CD4-positive, alpha-beta T cell treated with Interleukin-6 at 100 ng/mL for 8 hours (primary cell): ENCODE measurements at places on chromosomes 6 and 20.

DNA sequence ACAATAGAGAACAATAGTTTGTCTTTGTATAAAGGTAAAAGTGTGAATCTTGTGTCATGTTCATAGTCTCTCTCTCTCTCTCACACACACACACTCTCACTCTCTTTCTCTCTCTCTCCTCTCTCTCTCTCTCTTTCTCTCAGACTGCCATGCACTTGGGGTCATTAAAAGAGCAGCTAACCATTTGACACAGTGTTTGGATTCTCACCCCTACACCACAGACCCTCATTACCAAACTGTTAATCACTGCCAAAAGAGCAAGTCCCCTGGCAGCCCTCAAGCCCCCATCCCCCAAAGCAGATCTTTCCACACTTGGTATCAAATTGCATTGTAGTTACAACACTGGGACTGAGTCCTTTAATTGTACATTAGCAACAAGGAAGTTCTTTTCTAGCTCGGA lies 305.8 kb upstream of the RSPO3 start:
- no peak for DNase-seq

- no peak for DNase-seq
Measured at GRCh38 chr6:87806635-87807034, 104.6 kb upstream of the AKIRIN2 start.

DNA sequence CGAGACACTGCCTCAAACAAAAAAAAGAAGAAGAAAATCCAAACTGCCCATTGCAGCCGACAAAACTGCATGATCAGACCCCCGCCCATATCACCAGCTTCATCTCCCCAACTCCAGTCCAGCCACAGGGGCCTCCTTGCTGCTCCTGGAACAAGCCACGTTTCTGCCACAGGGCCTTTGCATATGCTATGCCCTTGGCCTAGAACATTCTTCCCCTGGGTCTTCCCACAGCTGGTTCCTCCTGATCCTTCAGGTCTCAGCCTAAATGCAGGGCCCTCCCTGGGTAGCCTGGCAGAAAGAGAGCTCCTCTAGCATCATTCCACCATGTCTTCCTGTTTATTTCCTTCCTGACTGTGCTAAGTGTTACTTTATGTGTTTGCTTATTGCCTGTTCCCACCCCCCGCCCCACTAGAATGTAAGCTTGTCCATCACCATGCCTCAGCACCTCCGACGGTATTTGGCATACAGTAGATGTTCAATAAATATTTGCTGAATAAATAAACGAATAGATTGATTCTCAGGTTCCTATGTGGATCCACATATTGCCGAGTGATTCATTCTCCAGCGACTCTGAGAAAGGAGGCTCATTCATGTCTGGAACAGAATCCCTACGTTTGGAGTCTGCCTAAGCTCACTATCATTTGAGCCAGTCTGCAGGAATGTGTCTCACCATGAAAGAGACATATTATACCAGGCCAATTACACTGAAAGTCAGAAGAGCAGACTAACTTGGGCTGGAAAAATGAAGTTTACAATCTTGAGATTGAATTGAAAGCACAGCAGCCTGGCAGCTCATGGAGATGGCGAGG lies 56.1 kb downstream of the NFATC2 start:
- no peak for DNase-seq

DNA sequence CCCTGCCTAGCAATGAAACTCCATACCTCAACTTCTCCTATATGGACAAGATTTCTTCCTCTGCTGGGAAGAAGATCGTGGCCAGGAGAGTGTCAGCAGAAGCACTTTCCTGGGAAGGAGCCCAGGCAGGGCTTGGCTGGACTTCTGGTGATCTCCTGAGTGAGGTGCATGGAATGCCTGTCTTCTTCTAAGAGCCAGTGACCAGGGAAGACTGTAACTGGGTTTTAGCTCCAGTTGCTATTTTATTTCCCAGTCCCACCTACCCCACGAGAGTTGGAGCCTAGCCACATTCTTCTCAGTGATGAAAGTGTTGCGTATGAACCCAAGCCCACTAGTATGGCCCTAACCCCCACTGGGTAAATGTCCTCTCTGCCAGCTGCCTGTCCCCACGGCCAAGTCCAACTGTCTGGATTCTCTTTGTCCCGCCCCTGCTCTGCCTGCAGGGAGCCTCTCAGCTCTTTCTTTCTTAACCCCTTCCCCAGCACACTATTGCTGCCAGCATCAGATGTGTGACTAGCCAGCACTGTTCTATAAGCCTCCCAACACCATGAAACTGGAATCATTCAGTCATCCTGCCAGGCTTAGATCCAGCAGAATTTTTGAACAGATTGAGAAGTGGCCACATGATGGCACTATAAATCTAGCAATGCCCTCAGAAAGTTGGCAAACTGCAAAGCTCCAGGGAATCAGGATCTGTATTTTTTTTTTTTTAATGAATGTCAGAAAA lies 69.8 kb upstream of the FAM184A start:
- DNase-seq = no peak

DNA sequence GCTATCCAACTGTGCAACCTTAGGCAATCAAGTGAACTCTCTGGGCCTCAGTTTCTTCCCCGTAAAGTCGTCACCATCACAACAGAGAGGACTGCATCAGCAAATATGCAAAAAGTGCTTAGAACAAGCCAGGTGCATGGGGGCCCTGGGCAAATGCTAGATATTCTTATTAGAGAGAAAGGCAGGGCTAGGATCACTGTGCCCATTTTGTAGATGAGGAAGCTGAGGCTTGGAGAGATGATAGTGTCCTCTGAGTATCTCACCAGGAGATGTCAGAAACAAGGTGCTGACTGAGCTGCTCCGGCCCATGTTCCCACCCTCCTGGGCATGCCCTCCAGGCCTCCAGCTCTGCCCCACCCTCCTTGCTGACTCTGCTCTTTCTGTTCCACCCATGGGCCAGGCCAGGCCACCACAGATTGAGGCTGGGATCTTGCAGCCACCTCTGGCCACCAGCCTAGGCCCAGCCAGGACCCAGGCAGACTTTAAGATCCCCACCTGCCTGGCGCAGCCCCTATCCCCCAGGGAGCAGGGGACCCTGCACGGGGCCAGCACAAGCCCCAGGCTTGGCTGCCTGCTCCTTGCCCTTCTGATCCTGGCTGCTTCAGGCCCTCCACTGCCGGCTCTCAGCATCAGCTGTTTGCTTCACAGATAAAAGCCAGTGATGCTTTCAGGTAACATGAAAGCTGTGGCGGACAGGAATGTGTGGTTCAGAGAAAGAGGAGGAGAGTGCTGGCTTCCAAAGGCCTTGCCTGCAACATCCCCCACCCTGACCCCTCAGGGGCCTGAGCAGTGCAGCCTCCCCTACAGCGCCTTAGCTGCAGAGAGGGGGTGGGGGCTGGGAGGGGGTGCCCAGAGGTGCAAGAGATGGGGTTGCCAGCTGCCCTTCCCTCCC lies 47.6 kb downstream of the GRM4 start:
- DNase-seq = no peak

DNA sequence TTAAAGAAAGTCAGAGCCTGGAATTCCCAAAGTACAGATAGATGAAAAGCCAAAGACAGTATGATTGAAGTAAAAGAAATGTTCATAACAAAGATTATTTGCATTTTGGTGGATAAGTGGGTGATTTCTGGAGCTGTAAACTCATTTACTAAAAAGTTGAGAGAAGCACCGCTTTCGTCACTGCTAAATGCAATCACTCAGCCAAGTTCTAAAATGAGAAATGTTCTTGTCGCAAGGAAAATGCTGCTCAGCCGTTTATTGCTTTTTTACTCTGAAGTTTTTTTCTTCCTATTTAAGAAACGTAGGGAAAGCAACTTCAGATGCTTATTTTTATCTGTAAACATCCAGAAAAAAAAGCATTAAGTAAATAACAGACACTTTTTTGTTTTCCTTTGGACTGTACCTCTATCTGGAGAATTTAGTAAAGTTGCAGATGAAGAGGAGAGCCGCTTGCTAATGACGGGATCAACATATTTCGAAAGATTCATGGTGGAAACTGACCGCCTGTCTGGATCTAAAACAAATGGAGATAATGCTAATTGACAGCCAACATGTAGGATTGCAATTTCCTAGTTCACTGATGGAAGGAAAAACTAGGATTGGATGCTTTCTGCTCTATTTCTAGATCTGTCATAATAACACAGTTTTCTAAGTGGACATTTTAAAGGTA lies 93.8 kb upstream of the BCLAF1 start:
- DNase-seq = no peak

GRCh38 chr6:54282186-54282585 lies 26.1 kb upstream of the TINAG start:
- DNase-seq = no peak

- DNase-seq = no peak
Measured at GRCh38 chr6:125245523-125246264, 56.1 kb downstream of the HDDC2 start.

GRCh38 chr20:10739566-10739965 lies 65.8 kb upstream of the JAG1 start:
- no peak for DNase-seq

DNA sequence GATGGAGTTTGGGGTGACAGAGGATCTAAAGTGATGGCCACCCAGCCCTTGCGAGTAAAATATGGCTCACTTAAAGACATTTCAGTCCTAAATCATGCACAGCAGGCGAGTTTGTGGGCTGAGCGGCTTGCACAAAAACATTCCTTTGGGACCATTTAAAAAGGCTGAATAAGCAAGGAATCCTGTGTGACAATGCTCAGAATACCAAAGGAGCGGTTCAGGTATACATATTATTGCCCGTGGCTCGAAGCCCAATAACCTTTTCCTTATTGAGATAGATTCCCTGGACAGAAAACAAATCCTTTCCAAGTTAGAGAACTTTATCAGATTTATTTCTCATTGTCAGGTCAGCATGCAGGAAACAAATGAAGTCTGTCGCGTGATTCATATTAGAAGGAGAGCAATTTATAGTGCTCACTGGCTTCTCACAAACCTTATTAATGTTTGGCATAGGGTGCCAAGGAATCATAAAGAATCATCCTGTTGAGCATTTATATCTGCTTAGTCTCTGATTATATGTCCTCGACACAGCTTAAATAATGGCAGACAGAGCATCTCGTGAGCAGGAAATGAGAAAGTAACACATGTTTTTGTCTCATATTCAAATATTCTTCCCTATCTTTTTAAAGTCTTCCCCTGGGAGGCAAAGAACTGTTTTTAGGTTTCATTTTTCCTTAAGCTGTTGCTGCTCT lies 121.3 kb downstream of the TRMT11 start:
- DNase-seq = no peak

DNA sequence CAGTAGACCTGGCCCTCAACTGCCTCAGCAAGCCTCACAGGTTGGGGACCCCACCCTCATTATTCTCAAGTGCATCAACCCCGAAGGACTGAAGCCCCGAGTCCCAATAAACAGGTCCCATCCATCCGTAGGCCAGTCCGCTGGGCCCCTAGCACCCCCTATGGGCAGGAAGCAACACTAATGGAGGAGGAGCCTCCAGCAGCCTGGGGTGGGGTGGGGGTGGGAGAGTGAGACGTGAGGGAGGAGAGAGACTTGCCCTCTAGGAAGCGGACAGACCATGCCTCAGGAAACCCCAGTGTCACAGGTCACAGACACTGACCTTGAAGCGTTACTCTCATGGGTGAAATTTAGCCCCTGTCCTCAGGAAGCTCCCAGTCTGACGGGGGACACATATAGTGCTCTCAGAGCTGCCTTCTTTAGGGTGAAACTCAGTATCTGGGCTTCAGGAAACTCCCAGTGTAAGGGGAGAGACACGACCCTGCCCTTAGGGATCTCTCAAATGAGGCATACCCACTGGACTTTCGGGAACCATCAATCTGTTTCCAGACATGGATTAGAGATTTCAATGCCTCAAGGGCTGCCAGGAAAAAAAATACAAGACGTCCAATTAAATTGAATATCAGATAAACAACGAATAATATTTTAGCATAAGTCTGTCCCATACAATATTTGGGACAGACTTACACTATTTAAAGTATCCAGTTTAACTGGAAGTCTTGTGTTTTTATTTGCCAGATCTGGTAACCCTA lies 125.8 kb downstream of the MRPL14 start:
- DNase-seq = no peak

GRCh38 chr20:48747840-48748414 lies 79.9 kb downstream of the PREX1 start:
- DNase-seq = no peak

- DNase-seq = peak; percentile 30
Measured at GRCh38 chr6:166097914-166098522, 69.6 kb downstream of the TBXT start.

GRCh38 chr6:101231606-101232235 lies 161.8 kb upstream of the GRIK2 start:
- no peak for DNase-seq

- no peak for DNase-seq
Measured at GRCh38 chr6:146287691-146288369, 255.8 kb upstream of the RAB32 start.

- DNase-seq = no peak
Measured at GRCh38 chr6:48859562-48860123, 603.4 kb downstream of the MMUT start.

- no peak for DNase-seq
Measured at GRCh38 chr20:21518292-21518991, 4.6 kb upstream of the NKX2-2 start.

- no peak for DNase-seq
Measured at GRCh38 chr6:50270415-50270814, 220.7 kb upstream of the DEFB112 start.

DNA sequence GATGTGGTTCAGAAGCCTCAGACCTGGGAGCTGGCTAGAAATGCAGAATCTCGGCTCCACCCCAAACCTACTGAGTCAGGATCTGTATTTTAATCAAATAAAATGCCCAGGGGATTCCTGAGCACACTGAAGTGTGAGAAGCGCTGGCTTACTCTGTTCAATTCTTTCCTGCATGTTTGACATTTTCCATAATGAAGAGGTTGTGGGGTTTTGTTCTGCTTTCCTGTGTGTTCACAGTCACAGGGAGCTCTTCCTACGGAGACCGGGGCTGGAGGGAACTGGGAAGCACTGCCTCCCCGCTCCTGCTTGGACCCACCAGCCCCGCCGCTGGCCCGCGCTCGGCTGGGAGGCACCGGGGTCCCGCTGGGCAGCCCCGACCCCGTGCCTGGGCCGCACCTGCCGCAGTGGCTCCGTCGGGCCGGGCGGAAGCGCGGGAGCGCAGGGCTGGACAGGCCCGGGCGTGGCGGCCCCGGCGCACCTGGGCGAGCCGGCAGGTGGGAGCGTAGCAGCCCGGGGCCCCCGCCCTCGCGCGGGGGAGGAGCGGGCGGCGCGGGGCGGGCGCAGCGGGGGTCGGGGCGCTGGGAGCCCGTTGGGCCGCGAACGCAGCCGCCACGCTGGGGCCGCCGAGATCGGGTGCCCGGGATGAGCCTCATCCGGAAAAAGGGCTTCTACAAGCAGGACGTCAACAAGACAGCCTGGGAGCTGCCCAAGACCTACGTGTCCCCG lies at the start of gene MAPK13:
Gene MAPK13 (plus strand): TSS at position 573 of the 726 bp plus-strand sequence. CDS start 70 bp downstream, at position 643.
- peak; percentile 10 for DNase-seq

DNA sequence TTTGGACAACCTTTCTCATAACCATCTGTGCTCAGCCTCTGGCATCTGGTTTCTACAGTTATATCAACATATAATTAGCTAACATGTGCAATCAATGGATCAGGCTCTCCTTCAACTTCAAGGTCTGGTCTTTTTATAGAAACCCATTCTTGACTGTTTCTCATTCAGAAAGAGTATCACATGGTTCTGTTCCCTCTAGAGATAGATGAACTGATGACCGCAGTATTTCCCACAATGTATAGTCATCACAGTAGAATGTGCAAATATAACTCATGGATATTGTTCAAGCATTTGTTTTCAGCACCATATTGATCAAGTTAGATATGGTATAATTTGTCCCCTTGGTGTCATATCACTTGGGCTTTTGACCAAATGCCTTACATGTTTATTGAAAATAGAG lies 656.2 kb downstream of the FRK start:
- DNase-seq = no peak
